Articular chondrocyte of knee joint (primary cell): ENCODE measurements at places on chromosomes 6 and 20. TPM values are rescaled to one million over a fixed set of nuclear protein-coding genes. Genes with fewer than 3 reads are reported as not detected.

The TNF gene
- total RNA-seq = not detected in 2 replicates

The ARFGEF3 gene
- 6.5 and 8.2 TPM in 2 replicates for total RNA-seq

The CPNE5 gene
- 0.65 and 0.76 TPM in 2 replicates for total RNA-seq

The SAMD10 gene
- total RNA-seq = 0.43 and 0.65 TPM in 2 replicates

The CAP2 gene
- 18.5 and 23.0 TPM in 2 replicates for total RNA-seq

The CCR6 gene
- total RNA-seq = not detected in 2 replicates

The KCNB1 gene
- 6.1 and 6.7 TPM in 2 replicates for total RNA-seq

The PAK5 gene
- total RNA-seq = not detected in 2 replicates

The GSTA2 gene
- total RNA-seq = not detected in 2 replicates

The NRN1 gene
- total RNA-seq = 94.3 and 142 TPM in 2 replicates

The MAN1A1 gene
- 131 and 141 TPM in 2 replicates for total RNA-seq

The TSPO2 gene
- total RNA-seq = not detected in 2 replicates

The XKR7 gene
- total RNA-seq = not detected in 2 replicates

The SPTLC3 gene
- total RNA-seq = 36.5 and 48.1 TPM in 2 replicates

The MAS1 gene
- not detected in 2 replicates for total RNA-seq

The SLC22A7 gene
- not detected in 2 replicates for total RNA-seq

The NUDT3 gene
- total RNA-seq = 25.9 and 38.2 TPM in 2 replicates

The ZSCAN31 gene
- 1.6 and 1.7 TPM in 2 replicates for total RNA-seq

The KHDC1L gene
- total RNA-seq = 0.26 and 0.54 TPM in 2 replicates

The TMEM217 gene
- 2.6 and 3.3 TPM in 2 replicates for total RNA-seq

The LRRC73 gene
- 0.32 and 0.39 TPM in 2 replicates for total RNA-seq

The HSD17B8 gene
- 3.2 and 3.3 TPM in 2 replicates for total RNA-seq

The DEFB124 gene
- total RNA-seq = not detected in 2 replicates

The CALHM4 gene
- total RNA-seq = not detected in 2 replicates

The LMBRD1 gene
- 50.0 and 56.5 TPM in 2 replicates for total RNA-seq

The SCUBE3 gene
- total RNA-seq = 3.4 and 17.0 TPM in 2 replicates

The EPHA7 gene
- total RNA-seq = not detected in 2 replicates

The COL9A3 gene
- total RNA-seq = 0.86 and 1.0 TPM in 2 replicates

The MCCD1 gene
- not detected in 2 replicates for total RNA-seq

The PRSS16 gene
- not detected in 2 replicates for total RNA-seq

The PDYN gene
- total RNA-seq = not detected in 2 replicates

The ADRM1 gene
- 61.3 and 62.5 TPM in 2 replicates for total RNA-seq

The DCDC2 gene
- not detected in 2 replicates for total RNA-seq

The ALDH5A1 gene
- 3.9 and 5.0 TPM in 2 replicates for total RNA-seq

The ZBTB46 gene
- total RNA-seq = 3.5 and 4.4 TPM in 2 replicates

The HLA-DRB1 gene
- 0.86 TPM in 1 of 2 replicates, not detected in the other for total RNA-seq

The PRR18 gene
- total RNA-seq = 0.13 TPM in 1 of 2 replicates, not detected in the other

The ATF6B gene
- 21.6 and 33.5 TPM in 2 replicates for total RNA-seq

The TRAPPC3L gene
- total RNA-seq = 0.11 and 0.13 TPM in 2 replicates

The SLC44A4 gene
- 0.22 TPM in 1 of 2 replicates, not detected in the other for total RNA-seq

The ARMC12 gene
- total RNA-seq = 0.39 and 0.54 TPM in 2 replicates

The CGA gene
- total RNA-seq = not detected in 2 replicates

The GSTA3 gene
- total RNA-seq = not detected in 2 replicates

The MGME1 gene
- 9.7 and 9.8 TPM in 2 replicates for total RNA-seq

The RXRB gene
- 18.2 and 22.6 TPM in 2 replicates for total RNA-seq

The MYO6 gene
- 19.5 and 19.9 TPM in 2 replicates for total RNA-seq

The CYB5R4 gene
- total RNA-seq = 8.6 and 9.4 TPM in 2 replicates

The ZBP1 gene
- not detected in 2 replicates for total RNA-seq
